ENCODE measurements at places on chromosomes 7 and 10.

DNA sequence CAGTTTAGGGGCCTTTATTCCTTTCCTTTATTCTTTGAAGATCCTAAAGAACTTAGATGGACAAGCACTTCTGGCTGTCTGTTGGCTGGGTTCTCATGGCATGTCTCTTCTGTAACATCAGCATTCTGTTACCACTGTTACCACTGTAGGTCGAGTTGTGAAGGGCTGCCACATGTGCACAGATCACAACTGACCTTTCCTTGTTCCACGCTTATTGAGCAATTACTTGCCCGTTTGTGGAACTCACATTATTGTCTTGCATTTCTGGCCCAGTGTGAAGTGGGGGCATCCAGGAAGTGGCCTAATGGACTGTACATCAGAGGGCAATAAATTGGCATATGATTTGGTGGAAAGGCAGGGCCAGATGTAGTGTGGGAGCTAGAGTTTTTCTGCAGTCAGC is 23.7 kb downstream of the GBF1 start:
- DNase-seq: no peak

GRCh38 chr7:101651112-101651511 is 22.0 kb upstream of the MYL10 start:
- no peak for DNase-seq

DNA sequence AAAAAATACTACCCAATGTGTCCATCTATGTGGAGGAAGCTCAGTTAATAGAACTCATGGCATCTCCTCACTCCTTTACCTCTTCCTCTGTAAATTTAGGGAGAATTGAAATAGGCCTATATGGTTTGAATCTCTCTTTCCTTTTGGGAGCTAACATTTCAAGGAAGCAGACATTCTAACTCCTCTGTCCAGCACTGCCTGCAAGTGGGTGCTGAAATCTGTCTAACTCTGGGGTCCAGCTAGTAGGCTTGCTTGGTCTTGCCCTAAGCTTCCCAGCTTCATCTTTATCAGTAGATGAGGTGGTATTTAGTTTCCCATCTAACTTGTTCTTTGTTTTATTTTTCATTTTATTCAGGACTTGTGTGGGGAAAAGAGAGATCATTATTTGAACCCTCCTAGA is 23.2 kb downstream of the CYCS start:
- DNase-seq: no peak

DNA sequence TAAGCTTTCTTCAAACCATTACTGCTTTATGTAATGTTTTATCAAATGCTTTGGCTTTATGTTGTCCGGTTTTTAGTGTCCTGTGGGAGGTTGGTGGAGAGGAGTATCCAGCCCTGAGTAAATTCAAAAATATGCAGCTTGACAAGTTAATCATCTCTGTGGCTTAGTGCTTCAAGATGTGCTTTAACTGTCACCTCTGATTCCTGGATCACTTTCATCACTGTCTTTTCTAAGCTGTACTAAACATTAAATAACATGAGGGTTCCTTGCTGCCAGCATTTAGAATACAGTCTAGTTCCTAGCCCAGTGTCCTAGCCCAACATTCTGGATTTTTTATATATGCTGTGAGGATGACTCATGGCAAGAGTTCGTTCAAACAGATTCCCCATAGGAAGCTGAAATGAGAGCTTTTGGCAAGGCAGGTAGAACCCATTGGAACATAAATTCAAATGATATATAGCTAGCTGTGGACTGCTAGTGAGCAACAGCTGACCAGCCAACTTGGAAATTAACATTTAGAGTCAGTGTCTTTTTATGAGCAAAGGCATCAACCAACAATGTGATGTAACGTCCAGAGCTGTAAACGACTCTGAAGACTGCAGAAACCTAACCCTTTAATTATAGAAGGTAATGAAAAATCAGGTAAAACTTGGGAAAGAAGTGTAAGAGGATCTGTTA is 80.6 kb upstream of the OIT3 start:
- no peak for DNase-seq

GRCh38 chr10:29537799-29538198 is 97.0 kb downstream of the SVIL start:
- no peak for DNase-seq

DNA sequence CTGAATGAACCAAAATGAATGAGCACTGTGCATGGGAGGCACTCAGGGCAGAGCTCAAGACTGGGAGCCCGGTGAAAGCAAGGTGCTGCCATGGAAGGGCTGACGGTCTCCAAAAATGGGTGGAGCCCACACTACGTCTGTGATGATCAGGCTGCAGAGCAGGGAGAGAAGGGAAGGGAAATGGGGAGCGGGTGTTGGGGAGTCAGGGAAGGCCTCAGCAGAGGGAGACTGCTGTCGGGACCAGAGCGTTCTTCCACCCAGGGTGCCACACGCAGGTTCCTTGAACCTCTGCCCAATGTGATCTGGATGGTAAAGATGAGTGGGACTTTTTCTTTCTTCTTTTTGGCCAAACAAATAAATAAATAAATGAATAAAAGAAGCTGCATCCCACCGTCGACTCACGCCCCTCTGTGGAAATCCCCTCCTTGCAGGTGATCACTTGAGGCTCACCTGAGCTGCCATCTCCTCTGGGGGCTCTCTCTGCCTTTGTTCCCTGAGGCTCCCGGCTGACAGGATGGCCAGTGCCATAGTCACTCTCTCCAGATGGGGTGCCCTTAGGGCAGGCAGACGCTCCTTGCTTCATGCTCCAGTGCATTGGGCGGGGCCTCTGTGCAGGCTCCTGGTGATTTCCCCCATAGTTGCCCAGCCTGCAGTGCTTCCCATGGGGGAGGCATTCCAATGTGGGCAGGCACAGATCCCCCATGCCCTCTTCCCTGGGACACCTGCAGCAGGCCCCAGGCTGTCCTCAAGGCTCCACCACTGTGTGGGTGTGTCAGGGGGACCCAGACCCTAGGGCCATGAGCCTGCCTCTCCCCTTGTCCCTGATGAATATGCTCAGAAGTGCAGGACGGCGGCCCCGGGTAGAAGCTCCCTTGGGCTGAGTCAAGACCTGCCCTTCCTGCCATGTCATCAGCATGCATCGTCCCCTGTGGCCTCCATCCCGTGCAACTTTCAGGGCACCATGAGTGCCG is 131.8 kb downstream of the PTPN20 start:
- DNase-seq: no peak

DNA sequence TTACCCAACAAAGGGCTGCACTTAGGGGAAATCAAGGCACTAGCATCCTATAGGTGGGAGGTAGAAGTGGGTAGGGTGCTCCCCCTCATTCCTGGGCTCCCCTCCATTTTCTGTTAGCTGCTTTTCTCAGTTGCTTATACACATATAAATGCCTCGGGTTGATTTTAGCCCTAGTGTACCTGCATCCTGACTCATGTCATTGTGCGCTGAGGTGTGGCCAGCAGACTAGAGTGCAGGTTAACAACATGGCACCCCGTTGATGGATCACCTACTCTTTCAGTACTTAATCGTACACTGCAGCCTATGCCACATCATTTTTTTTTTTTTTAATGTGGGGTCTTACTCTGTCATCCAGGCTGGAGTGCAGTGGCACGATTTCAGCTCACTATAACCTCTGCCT is 144.0 kb upstream of the ITGB1 start:
- no peak for DNase-seq

DNA sequence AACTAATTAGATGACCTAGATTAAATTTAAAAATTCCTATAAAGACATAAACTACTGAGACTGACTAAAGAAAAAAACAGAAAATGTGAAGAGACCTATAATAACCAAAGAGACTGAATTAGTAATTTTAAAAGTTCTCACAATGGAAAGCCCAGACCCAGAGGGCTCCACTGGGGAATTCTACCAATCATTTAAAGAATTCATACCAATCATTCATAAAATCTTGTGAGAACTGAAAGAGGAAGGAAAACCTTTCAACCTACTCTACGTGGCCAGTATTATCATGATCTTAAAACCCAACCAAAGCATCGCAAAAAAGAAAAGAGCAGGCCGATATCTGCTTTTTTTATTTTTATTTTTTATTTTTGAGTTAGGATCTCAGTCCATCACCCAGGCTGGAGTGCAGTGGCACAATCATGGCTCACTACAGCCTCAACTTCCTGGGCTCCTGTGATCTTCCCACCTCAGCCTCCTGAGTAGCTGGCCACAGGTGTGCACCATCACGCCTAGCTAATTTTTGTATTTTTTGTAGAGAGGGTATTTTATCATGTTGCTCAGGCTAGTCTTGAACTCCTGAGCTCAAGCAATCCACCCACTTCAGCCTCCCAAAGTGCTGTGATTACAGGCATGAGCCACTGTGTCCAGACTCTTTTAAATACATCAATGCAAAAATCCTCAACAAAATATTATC is 48.6 kb downstream of the DGKI start:
- no peak for DNase-seq

GRCh38 chr7:139396323-139396951 is 36.7 kb downstream of the LUC7L2 start:
- DNase-seq: no peak

GRCh38 chr7:113320419-113320818 is 202.1 kb upstream of the SMIM30 start:
- DNase-seq: no peak

DNA sequence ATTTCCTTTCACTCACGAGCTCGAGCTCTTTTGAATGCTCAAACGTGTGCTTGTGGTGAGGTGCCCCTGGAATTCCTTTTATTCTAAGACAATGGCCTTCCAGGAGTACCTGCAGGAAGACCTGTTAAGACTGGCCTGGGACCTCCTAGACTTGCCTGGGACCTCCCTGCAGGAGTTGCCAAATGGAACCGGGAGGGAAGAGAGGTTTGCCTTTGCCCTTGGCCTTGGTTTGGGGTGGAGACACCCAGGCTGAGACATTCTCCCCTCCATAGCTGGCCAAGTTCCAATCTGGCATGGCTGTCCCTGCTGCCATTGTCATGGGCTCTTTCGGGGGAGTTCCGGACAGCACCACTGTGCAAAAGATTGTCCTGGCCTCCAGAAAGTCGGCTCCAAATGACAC is 39.7 kb downstream of the DNAJB12 start:
- DNase-seq: no peak

GRCh38 chr7:43849047-43849446 is 20.3 kb downstream of the MRPS24 start:
- no peak for DNase-seq

GRCh38 chr7:95897557-95898251 is 125.3 kb downstream of the DYNC1I1 start:
- no peak for DNase-seq

GRCh38 chr10:43819464-43820230 is 171.0 kb upstream of the ZNF32 start:
- DNase-seq: no peak

DNA sequence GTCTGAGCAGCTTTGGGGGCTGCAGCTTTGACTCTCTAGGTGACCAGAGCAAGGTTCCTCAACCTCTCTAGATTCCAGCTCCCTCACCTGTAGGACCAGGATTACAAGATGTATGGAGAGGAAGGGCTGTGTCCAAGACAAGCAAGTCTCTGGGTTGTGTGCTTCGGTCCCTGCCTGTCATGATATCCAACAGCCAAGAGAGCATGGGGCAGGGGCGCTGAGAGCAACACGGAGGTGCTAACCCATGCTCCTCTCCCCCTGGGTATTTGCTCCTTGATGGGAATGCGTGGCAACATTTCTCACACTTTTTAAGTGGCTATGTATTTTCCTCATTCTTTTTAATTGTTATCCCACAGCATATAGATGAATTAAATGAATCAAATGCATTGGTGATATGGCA is 10.3 kb downstream of the CDHR1 start:
- no peak for DNase-seq

DNA sequence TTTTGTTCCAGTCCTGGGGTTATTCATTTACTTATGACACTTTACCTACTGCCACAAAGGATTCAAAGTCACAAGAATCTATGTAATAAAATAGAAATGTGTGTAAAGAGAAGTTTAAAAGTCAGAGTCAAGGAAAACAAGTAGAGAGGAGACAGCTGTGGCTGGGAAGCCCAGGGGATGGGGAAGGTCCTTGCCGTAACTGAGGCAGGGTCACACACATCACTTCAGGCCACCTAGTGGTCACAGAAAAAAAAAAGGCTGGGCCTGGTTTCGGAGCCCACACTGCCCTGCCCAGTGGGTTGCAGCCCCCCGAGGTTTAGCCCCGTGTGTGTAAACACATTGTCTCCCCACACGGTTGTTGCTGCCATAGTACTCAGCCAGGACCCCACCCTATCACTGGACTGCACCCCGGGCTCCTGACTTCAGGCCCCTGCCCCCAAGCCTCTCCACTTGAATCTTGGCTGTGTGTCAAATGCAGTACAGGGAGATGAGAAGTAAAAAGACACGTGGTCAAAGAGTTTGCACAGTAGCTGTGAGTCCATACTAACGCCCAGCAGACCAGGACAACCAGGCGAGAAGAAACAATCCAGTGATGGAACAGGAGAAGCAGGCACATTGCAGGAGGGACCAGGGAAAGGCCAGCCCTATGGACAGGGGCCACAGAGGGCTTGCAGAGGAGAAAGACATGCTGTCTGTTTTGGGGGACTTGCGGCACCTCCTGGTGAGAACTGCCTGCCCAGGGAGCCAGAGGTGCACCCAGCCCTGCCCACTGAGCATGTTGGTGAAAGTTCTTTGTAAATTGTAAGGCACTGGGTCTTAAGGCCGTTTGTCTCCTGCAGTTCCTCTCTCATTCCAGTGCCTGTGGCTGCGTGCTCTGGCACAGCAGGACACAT is 91.4 kb upstream of the MACROH2A2 start:
- DNase-seq: no peak

DNA sequence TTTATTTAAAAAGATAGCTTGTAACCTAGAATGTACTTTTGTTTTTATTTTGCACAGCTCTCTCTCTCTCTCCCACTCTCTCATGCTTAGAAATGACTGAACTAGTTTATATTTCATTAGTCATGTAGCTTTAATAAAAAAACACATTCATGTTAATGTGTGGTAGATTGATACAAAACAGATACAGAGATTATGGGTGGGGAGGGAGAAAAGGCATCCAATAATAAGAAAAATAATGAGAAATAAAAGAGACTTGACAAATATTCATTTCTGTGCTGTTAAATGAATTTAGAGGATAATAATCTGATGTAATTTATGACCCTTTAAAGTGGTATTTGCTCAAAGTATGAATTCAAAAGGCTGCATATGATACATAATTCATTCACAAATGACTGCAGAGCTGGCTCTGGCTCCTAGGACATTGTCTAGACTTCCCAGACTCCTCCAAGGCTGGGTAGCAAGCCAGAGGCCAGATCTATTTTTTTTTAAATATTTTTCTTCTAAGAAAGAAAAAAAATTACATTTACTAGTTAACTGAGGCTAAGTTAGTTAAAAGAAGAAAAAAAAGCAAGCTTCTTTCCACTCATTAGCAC is 105.7 kb upstream of the DNAJB12 start:
- DNase-seq: no peak

GRCh38 chr10:113992471-113993011 is 51.1 kb upstream of the ADRB1 start:
- DNase-seq: no peak

DNA sequence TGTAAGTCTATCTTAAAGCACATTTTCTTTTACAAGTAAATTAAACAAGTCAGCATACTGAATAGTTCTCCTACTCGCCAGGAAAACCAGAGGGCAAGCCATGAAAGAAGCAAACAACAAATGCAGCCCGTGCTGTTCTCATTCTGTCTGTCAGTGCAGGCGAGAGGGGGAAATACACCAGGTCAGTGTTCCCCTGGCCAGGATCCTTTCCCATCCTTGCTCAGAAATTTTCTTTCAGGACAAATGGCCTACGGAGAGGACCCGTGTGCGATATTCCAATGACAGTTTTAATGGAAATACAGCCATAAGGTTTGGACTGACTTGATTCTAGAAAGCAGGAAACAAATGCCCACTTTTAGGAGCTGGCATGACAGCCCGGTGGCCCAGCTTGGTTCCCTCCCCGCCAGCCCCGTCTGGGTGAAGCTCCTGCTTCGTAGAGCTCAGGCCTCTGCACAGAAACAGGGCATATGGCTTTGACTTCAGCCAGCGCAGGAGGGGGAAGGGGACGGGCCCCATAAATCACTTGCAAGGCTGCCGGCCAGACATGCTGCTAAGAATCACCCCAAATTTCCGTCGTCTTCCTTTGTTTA is 67.8 kb downstream of the FRMD4A start:
- DNase-seq: no peak
